ENCODE measurements at places on chromosomes 7 and 10.

GRCh38 chr10:101310529-101311184 is 43.3 kb upstream of the BTRC start:
- DNase-seq: no peak

GRCh38 chr7:9608560-9608959 is 1175.2 kb downstream of the NXPH1 start:
- no peak for DNase-seq

DNA sequence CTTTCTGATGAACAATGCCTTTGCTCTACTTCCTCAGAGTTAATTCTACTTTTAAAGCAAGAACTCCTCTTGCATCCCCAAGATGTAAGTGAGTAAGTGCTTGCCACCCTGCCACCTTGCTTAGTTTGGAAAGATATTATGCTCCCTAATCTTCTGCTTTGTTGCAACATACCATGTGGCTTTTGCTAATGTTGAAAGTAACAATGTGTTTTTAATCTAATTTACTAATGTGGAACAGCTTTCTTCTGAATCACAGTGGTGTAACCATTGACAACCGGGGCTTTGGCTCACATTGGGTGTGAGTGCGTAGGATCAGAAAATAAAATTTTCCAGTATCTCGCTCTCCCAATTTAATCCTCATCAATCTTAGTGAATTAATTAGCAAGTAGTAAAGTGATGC is 254.1 kb upstream of the PTER start:
- DNase-seq: no peak

GRCh38 chr7:149791-150636 is 42.4 kb upstream of the FAM20C start:
- no peak for DNase-seq

GRCh38 chr7:41205600-41205999 is 497.3 kb downstream of the INHBA start:
- DNase-seq: no peak

- DNase-seq: peak; percentile 44
Observed at GRCh38 chr7:155380221-155380861, 77.6 kb upstream of the EN2 start.

DNA sequence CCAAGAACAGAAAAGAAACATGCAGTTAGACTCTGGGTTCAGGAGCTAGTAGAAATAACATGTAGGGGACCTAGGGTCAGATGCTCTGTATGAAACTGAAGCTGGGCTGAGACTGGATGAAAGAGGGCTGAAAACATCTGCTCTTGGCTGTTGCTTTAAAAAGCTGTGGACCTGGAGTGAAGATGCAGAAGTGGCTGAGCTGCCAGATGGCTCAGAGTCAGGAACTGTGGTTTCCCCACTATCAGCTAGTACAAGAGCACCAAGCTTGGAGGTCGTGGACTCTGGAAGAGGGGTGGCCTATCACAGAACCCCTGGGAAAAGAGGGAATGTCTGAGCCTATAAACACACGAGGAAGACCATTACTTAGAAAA is 5.9 kb downstream of the ADK start:
- no peak for DNase-seq

DNA sequence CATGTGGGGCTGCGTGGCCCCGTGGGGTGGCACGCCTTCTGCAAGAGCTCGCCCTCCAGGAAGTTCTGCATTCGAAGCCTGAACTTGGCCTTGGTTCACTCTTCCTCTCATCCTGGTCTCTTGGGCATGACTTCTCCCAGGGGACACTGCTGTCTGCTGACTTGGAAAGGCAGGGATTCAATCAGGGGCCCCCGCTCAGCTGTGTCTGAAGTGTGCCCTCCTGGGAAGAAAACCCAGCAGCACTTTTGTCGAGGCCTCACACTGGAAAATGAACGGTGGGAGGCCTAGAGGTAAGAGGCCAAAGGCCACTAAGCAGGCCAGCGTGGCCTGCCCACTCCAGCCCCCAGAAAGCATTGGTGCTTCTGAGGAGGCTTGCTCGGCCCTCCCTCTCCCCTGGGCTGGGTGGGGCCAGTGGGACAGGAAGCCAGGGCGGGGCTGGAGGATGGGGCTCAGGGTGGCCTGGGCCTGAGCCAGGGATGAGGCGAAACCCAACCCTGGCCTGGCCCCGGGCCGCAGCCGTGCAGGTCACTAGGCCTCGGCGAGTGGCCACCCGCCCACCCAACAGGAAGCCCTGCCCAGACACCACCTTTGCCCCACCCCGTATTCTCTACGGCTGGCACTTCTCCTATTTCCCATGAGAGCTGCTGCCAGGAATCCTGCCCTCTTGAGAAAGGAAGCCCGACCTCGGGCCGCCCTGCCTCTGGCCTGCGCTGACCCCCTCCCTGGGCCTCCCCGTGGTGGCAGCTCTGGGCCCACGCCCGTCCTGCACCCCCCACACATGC is 81.1 kb downstream of the ZMIZ1 start:
- DNase-seq: peak; percentile 96

DNA sequence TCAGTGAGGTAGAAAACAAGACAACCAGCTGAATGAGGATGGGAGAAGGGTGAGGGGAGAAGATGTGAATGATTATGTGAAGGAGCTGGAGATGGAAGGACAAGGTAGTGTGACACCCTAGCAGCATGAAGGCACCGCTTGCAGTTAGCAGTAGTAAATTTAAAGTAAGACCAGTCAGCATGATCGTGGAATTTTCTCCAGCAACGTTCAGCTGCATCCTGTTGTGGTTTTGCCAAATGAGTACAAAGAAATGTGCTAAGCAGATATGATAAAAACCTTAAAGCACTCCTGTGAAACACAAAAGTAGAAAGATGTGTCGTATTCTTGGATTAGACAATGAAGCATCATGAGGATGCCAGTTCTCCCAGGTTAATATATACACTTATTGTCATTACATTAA is 34.1 kb upstream of the IFRD1 start:
- no peak for DNase-seq

DNA sequence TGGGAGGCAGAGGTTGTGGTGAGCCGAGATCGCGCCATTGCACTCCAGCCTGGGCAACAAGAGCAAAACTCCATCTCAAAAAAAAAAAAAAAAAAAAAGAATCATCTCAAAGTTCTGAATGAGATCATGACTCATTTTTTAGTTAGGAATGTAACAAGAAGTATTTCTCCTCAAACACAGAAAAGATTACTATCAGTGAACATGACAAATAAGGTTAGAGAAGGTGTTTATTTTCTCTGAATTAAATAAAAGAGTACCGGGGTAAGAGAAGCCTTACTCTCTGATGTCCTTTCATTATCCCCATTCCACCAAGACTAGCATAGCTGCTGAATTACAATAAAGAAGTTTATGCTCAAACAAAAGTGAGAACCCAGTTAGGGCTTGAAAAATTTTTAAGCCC is 50.1 kb downstream of the IPMK start:
- peak; percentile 21 for DNase-seq

DNA sequence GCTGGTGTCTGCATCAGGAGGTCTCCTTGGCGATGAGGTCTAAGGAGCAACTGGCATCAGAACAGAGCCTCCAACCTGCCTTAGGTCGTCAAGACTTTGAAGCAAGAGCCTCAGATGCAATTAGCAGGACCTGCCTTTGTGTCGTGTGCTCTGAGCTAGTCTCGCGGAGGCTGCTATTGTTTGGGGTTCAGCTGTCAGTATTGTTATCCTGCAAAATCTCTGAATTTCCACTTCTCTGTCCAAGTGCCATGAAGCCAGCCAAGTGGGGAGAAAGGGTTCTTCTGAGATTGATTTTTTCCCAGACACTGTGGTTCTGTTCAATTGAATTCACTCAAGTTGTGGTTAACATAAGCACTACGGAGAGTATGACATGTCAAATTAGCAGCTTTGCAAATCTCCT is 78.7 kb downstream of the ADARB2 start:
- DNase-seq: no peak

DNA sequence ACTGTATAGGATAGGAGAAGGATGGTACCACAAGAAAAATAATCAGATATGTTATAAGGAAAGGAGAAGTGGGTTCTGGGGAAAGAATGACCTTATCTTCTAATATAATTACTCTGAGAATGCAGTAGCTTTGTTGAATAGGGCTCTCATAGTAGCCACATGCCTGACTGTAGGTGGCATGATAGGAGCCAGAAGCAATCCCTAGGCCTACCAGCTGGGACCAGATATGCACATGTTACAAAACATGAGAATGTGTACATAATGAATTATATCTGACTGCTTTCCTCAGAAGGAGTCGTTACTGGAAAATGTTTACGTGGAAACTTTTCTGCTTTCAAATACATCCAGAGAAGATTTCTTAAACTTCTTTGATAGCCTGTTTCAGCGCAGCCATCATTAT is 53.2 kb upstream of the FAM3C start:
- DNase-seq: no peak

- no peak for DNase-seq
Observed at GRCh38 chr10:131274133-131274880, 37.2 kb downstream of the TCERG1L start.

GRCh38 chr10:93026072-93026471 is 34.5 kb upstream of the CYP26C1 start:
- no peak for DNase-seq

DNA sequence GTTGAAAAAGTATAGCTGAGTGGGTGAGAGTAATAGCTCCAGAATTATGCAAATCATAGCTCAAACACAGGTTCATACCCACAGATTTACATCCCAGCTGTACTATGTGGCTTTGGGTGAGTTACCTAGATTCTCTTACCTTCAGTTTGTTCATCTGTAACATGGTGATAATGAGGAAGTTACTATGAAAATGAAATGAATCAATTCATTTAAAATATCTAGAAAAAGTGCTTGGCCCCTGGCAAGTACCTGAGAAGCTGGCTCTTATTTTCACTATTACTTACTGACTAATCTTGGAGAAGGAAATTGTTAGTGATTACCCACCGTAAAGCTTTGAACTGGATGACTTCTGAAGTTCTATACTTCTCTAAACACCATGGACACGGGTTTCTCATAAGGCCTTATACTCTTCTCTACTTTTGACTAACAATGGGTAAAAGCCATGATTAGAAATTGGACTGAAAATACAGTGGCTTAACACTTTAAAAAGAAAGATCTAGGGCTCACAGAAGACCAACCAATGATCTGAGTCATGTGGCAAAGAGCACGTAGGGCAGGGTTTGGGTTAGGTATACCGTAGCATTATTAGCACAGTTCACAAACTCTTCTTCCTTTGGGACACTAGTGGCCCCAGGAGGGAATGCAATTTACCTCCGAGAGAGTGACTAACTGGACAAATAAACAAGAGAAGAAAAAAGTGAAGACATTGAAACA is 149.2 kb downstream of the PLPP4 start:
- no peak for DNase-seq

DNA sequence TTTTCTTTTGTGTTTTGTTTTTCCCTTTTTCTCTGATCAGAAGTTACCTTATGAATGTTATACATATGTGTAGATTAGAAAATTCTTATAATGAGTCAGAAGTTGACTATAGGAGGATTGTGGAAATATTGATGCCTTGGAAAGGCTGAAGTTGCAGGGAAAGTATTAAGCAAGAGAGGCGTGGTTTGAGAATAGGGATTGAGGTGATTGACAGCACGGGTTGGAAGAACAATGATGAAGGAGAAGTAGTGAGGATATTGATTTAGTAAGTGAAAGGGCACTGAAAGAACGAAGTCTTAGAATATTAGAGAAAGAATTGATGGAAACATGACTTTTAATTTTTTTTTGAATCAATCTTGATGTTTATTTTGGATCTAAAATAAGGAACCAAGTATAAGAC is 176.0 kb downstream of the EXOC4 start:
- DNase-seq: no peak

GRCh38 chr7:75879771-75880184 is 944 bp downstream of the RHBDD2 start:
- DNase-seq: no peak

GRCh38 chr7:1853986-1854865 is 184.1 kb downstream of the ELFN1 start:
- DNase-seq: no peak

DNA sequence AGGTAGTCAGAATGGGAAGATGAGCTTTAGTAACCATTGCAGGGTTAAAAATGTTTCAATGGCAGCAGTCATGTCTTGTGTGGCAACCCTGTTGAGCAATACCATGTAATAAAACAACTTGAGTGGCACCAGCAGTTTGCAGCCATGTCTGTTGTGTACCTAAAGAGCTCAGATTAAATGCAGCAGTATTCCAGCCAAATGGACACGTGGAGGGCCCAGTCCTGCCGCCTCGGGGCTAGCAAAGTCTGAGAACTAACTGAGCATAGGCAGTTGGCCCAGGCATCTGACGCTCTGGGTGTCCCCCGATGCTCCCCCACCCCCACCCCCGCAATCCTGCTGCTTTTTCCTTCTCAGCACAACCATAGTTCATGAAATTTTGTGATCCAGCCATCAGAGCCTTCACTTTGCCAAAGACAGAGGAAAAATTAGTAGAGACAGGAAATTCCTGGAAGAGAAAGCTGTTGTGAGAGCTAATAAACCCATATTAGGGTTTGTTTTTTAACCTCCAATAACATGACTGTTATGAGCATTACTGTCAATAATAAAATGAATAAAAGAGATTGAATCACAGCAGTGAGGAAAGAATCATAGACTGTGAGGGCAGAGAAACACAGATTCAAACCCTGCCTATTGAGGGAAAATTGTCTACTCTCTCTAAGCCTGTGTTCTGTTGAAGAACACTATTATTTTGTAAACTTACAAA is 220.6 kb upstream of the RHOBTB1 start:
- no peak for DNase-seq

GRCh38 chr7:37921876-37922275 is 1.4 kb downstream of the EPDR1 start:
- no peak for DNase-seq

- DNase-seq: no peak
Observed at GRCh38 chr10:132803416-132804210, 17.7 kb upstream of the NKX6-2 start.

DNA sequence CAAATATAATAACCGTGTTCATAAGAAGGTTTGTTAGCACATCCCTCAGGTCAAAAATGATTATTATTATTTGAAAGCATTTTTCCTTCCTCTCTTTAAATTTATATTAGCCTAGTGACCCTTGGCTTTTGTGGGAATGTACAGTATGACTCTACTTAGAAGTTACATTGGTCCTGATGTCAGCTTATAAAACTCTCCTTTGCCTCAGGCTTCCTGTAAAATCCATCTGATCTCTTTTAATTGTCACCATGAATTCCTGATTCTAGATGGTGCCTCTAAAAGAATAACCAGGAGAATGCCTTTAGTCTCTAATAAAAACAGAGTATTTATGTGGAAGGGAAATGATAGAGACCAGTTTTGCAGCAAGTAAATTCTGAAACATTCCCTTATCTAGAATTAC is 1134.4 kb downstream of the XPNPEP1 start:
- no peak for DNase-seq

DNA sequence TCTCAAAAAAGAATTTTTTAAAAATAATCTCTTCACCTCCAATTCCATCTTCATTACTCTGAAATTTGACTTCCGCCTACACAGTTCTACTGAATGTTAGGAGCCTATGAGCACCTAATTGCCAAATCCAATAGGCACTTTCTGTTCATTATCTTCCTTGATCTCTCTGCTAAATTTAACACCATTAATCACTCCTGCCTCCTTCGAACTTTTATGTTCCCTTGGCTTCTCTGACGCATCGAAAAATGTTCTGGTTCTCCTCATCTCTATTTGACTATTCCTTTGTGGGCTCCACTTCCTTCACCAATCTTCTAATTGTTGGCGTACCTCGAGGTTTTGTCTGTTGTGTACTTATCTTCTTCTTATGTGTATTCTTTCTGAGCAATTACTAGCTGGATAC is 87.3 kb downstream of the MTPN start:
- DNase-seq: no peak

- DNase-seq: no peak
Observed at GRCh38 chr10:108362296-108362695, 1197.8 kb upstream of the SORCS1 start.
